ENCODE measurements at places on chromosomes 1 and 21.

DNA sequence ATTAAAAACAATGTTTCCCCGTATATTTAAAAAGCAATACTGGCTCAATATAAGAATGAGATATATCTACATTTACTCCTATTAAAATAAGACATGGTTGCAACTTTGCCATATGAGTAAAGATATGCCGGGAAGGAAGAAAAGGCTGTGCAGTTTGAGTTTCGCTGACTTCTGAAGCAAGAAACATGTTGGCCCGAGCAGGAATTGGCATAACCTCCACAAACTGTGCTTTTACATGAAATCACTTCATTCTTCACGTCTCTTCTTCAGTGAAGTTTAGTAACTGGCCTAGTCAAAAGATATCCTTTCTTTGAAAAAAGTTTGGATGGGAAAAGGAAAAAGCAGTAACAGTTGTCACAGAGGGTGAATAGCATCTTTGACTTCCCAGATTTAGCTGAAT, 342.0 kb downstream of the PBX1 start:
- DNase-seq = no peak

DNA sequence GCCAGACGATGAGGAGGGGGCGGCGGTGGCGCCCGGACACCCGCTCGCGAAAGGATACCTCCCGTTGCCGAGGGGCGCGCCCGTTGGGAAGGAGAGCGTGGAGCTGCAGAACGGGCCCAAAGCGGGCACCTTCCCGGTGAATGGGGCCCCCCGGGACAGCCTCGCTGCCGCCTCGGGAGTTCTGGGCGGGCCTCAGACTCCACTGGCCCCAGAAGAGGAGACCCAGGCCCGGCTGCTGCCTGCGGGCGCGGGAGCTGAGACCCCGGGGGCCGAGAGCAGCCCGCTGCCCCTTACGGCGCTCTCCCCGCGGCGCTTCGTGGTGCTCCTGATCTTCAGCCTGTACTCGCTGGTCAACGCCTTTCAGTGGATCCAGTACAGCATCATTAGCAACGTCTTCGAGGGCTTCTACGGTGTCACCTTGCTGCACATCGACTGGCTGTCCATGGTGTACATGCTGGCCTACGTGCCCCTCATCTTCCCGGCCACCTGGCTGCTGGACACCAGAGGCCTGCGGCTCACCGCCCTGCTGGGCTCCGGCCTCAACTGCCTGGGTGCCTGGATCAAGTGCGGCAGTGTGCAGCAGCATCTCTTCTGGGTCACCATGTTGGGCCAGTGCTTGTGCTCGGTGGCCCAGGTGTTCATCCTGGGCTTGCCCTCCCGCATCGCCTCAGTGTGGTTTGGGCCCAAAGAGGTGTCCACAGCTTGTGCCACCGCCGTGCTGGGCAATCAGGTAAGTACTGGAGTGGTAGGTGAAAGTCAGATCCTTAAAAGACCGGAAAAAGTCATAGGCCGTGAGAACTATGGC, 588 bp downstream of the FLVCR1 start:
- DNase-seq = peak; percentile 5

GRCh38 chr1:235060607-235061470, 67.8 kb downstream of the TOMM20 start:
- no peak for DNase-seq

DNA sequence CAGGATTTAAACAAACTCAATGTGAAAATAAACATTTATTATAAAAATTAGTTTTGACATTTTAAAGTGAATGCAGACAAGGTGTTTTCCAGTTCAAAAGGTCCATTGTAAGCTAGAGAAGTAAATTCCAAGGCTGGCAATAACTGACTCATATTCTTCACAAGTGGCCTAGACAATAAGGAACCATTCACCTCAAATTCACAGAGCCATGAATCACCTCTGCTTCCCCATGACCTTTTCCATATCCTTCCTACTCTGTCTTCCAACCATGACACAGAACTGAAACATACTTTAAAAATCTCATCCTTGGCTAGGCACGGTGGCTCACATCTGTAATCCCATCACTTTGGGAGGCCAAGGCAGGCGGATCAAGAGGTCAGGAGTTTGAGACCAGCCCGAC, 24.8 kb downstream of the F11R start:
- DNase-seq = no peak

- no peak for DNase-seq
Observed at GRCh38 chr1:162138599-162139181, 69.2 kb downstream of the NOS1AP start.
